Peyer's patch (tissue), 4 donors: ENCODE measurements at places on chromosomes 11 and 22. TPM values are rescaled to one million over a fixed set of nuclear protein-coding genes. Genes with fewer than 3 reads are reported as not detected.

- no peak for DNase-seq
These were observed 712.4 kb downstream of the TBC1D22A start for GRCh38 chr22:47474895-47475294.

Gene GCAT
- 9.3 TPM for total RNA-seq

- no peak for DNase-seq
These were observed 53.3 kb downstream of the SMIM38 start for GRCh38 chr11:69209038-69209350.

Gene SERHL2
- 1.7 TPM for total RNA-seq

Gene NUP50
- total RNA-seq, result 75.1 TPM

DNA sequence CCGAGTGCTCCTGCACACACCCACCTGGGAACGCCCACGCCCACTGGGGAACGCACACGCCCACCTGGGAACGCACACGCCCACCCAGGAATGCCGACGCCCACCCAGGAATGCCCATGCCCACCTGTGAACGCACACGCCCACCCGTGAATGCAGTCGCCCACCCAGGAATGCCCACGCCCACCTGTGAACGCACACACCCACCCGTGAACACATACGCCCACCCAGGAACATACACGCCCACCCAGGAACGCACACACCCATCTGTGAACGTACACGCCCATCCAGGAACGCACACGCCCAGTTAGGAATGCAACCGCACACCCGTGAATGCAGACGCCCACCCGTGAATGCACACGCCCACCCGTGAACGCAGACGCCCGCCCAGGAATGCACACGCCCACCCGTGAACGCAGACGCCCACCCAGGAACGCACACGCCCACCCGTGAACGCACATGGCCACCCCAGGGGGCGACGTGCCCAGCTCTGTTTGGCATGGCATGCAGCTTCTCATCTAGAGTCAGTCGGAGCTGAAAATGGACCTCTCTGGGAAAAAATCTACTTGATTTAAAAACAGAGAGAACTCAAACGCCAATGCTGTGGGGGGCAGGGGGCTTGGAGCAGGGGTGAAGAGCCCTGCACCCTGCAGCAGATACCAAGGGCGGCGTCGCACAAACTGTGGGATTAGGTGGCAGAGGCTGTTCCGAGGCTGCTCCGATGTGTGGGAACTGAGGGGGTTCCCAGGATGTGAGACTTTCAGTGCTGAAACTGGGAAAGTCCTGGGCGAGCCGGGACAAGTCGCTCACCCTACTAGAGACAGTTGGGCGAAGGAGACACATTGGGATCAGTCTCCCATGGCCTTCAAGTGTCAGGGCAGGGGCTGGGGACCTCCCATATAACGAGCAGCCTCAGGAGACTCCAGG lies 83.3 kb downstream of the MYEOV start:
- peak; percentile 42 for DNase-seq

Gene KCNK4
- not detected for total RNA-seq

GRCh38 chr11:91091563-91091962 lies 868.7 kb upstream of the CHORDC1 start:
- DNase-seq, result no peak

DNA sequence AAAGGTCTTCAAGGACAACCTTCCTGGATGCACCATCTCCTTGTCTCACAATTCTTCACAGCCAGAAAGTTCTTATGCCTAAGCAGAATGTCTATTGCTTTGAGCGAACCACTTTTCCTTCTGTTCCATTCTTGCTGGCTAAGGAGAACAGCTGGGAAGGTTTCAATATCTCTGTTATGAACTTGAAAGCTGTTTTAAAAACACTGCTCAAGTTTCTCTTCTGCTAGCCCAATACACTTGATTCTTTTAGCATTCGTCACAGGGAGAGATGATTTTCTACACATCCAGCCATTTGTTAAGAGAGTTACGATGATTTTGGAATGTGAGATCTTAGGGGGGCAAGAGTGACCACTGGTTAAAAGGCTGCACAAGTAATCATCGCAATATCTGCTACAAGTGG lies 249.3 kb downstream of the KIRREL3 start:
- no peak for DNase-seq

Gene DDI1
- not detected for total RNA-seq

DNA sequence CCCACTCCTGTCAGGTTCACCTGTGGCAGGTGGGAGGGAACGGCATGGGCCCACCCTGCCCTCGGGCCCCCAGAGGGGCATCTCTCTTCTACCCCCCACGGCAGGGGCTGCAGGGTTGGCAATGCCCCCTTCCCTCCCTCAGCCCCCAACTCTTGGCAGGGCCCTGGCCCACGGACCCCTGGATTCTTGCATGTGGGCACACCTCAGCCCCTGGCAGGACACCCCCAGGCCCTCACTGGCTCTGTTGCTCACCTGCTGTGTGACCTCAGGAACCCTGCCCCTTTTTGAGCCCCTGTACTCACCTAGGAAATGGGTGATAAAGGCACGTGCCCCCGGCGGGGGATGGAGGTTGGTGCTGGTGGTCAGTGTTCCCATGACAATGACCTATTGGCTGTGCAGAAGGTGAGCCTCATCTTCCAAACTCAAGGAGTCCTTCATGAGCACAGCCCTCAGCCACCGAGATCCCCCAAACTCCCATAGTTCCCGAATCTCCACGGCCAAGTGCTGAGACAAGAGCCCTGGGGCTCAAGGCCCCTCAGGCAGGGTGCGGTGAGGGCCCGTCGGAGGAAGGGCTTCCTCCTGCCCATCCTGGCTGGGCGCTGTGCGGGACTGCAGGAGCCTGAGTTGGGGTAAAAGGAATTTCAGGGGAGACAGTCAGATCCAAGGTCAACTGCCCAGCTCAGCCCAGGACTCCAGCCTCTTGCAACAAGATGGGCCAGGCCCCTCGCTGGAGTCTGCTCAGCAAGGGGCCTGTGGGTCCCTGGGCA lies 198.2 kb downstream of the IGLL1 start:
- no peak for DNase-seq

- DNase-seq, result no peak
These were observed 187.4 kb upstream of the NARS2 start for GRCh38 chr11:78762105-78762504.

GRCh38 chr22:49106096-49106841 lies 721.4 kb downstream of the BRD1 start:
- no peak for DNase-seq

- DNase-seq, result no peak
These were observed 9.3 kb downstream of the KCNJ5 start for GRCh38 chr11:128900468-128900867.

Gene SLC6A5
- total RNA-seq, result not detected

- DNase-seq, result no peak
These were observed 82.4 kb upstream of the BLID start for GRCh38 chr11:122198291-122198983.

DNA sequence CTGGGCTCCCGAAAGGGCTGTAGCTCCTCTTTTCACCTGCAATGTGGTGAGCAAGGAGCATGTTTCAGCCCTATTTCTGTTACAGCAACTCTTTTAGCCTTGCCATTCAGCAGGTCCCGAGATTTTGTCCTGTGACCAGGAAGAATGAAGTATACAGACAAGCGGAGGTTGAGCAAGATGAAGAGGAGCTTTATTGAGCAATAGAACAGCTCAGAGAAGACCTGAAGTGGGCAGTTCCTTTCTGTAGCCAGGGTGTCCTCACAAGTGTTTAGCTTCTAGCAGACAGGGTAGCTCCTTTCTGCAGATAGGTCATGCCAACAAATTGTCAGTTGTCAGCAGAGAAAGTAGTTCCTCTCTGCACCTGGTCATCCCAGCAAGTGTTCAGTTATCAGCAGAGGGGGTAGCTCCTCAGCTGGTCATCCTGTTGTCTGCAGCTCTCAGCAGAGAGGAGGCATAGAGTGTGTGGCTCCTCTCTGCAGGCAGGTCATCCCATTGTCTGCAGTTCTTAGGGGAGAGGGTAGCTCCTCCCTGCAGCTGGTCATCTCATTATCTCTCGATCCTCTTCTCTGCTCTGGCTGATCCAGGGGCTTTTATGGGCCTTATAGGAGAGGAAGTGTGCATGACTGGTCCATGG lies 5.4 kb upstream of the OR56A4 start:
- DNase-seq, result no peak

DNA sequence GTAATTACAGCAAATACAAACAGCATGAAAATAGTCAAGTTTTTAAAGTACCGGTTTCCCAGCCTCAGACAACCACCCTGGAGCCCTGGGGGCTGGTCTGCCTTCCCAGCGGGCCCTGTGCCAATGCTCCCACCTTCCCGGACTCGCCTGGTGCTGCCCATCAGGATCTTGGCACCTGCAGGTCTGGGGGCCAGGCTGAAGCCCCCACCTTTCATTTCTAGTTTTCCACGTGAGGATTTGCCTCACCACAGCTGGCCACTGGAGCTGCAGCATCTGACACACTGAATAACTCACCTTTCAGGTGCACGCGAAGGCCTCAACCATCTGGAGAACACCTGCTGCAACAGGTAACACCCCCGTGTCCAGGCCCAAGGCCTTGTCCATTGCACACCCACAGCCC lies 108.7 kb upstream of the THY1 start:
- DNase-seq, result no peak
